Chondrocyte (in vitro differentiated cells): ENCODE measurements at places on chromosomes 2 and 18. TPM values are rescaled to one million over a fixed set of nuclear protein-coding genes. Genes with fewer than 3 reads are reported as not detected.

GRCh38 chr2:136424112-136424511 lies 306.2 kb upstream of the CXCR4 start:
- H3K36me3 ChIP-seq: no peaks in the 10 kb centered on the region
- H3K4me1 ChIP-seq: peaks cover 8% of the 10 kb centered on the region
- no peak overlapping the region for H3K27ac ChIP-seq
- peak overlapping the region; percentile 78 for H3K4me3 ChIP-seq

GRCh38 chr2:152508446-152508845 lies 173.5 kb downstream of the FMNL2 start:
- DNase-seq: no peak
- no peaks in the 10 kb centered on the region for H3K27me3 ChIP-seq
- H3K36me3 ChIP-seq: no peaks in the 10 kb centered on the region
- no peak overlapping the region for H3K4me3 ChIP-seq
- H3K27ac ChIP-seq: peak overlapping the region; percentile 63

DNA sequence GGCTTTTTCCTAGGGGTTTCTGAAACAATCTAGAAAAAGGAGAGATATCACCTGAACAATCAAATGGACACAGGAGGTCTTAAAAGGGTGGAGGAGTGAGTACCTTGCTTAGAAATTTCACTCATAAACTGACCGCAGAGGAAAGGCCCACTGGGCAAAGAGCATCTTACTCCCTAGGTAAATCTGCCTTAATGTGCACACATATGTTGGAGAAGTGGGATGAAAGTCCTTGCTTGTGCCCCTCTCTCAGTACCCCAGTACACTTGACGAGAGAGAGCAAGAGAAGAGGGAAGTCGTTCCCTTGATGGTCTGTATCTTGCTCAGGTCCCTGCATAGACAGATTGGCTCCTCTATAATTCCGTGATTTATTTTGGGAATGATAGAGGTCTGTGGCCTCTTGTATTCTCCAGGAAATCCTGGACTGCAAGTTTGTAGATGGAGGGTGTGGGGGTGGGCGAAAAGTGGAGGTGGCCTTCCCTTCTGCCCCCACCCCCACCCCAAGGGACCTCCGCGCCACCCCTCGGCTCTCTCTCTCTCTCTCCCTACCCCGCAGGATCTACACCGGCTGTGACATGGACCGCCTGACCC lies 6.8 kb downstream of the TBR1 start:
- peaks cover 83% of the 10 kb centered on the region for H3K27me3 ChIP-seq
- peaks cover 36% of the 10 kb centered on the region for H3K4me1 ChIP-seq
- peaks cover 17% of the 10 kb centered on the region for H3K36me3 ChIP-seq
- H3K27ac ChIP-seq: no peak overlapping the region

DNA sequence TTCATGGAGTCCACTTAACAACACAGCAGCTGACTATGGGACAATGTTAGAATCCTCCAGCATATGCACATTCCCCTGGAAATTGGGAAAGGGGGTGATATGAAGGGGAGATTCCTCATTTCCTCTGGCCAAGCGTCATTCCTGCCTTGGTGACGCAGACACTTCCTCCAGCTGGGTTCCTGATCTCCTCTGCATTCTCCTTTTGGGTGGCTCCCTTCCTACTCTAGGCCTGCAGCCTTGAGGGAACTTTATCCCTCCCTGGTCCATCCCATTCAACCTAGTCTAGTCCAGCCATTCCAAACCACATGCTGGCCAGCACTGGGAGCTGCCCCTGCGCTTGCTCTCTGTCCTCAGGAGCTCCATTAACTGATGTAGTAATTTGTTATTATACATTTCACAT lies 216.8 kb downstream of the VAPA start:
- no peak overlapping the region for H3K27ac ChIP-seq
- peaks cover 3% of the 10 kb centered on the region for H3K27me3 ChIP-seq
- H3K36me3 ChIP-seq: no peaks in the 10 kb centered on the region
- H3K4me3 ChIP-seq: no peak overlapping the region
- peaks cover 33% of the 10 kb centered on the region for H3K4me1 ChIP-seq

The R3HDM1 gene
- total RNA-seq: 28.2 to 33.2 TPM (median 31.3 TPM) in 3 replicates

The CD207 gene
- not detected in 3 replicates for total RNA-seq

The APOB gene
- 0.23 to 0.32 TPM (median 0.31 TPM) in 3 replicates for total RNA-seq

DNA sequence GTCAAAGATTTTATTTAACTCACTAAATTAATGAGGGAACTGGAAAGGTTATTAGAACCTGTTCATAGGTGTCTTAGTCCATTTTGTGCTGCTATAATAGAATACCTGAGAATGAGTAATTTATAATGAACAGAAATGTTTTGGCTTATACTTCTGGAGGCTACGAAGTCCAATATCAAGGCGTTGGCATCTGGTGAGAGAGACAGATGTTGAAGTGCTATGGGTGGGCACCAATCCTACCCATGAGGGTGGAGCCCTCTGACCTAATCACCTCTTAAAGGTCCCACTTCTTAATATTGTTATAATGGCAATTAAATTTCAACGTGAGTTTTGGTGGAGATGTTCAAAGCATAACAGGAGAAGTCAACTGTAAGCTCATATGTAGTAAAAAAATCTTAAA lies 5.1 kb downstream of the RPIA start:
- H3K4me1 ChIP-seq: peaks cover 23% of the 10 kb centered on the region
- no peaks in the 10 kb centered on the region for H3K27me3 ChIP-seq

The GLI2 gene
- total RNA-seq: 31.1 to 37.0 TPM (median 36.0 TPM) in 3 replicates

GRCh38 chr18:35028536-35028935 lies 12.7 kb upstream of the MAPRE2 start:
- no peaks in the 10 kb centered on the region for H3K27me3 ChIP-seq
- H3K27ac ChIP-seq: no peak overlapping the region
- H3K36me3 ChIP-seq: no peaks in the 10 kb centered on the region
- no peak overlapping the region for H3K4me3 ChIP-seq
- DNase-seq: no peak

The TPO gene
- not detected in 3 replicates for total RNA-seq

DNA sequence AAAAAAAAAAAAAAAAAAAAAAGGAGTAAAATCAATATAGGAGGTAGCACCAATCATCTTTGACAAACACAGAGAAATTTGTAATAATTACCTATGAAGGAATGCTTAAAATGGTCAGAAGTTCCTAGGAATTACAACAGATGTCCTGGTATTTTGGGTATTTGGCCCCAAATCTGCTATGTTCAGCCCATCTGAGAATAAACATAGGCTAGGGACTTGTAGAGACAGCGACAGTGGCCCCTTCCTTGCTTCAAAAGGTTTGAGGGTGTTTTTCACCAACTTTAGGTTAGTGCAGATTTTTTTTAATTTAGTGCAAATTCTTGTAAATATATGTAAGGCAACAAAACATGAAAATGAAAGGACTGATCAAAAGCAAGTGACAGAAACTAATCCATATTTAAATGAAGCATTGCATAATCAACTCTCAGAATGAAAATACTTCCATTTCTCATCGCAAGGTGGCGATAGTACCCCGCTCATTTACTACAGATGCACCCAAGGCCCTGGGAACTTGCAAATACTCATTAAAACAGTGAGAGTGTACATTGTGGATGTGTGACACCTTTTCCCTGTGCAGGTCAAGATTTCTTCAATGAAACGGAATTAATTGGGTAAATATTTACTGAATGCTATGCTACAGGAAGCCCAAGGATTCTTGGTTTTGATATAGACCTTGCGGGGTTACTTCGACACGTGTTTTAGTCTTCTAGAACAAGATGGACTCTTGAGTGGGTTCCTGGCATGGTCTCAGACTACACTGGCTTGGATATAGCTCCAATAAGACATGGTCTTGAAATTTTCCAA lies 44.6 kb downstream of the FAM124B start:
- H3K36me3 ChIP-seq: no peaks in the 10 kb centered on the region
- H3K27ac ChIP-seq: no peak overlapping the region
- peaks cover 5% of the 10 kb centered on the region for H3K27me3 ChIP-seq

DNA sequence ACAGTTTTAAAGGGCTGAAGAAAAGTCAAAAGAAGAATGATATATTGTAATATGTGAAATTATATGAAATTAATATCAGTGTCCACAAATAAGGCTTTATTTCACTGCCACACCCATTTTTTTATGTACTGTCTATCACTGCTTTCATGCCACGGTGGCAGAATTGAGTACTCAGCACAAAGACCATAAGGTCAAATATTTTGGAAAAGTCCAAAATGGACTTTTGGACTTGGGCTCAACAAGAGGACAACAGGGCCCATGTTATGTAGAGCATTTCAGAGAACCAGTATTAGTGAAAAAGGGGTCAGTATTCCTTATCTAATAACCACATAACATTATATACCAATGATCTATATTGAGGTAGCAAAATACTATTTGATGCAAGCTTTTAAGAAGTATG lies 427.2 kb downstream of the EPHA4 start:
- H3K4me1 ChIP-seq: no peaks in the 10 kb centered on the region
- H3K36me3 ChIP-seq: no peaks in the 10 kb centered on the region
- H3K27ac ChIP-seq: no peak overlapping the region
- no peaks in the 10 kb centered on the region for H3K27me3 ChIP-seq
- no peak overlapping the region for H3K4me3 ChIP-seq
- no peak for DNase-seq

- H3K27ac ChIP-seq: no peak overlapping the region
- no peak overlapping the region for H3K4me3 ChIP-seq
Measured at GRCh38 chr2:226756131-226756530, 43.5 kb downstream of the IRS1 start.

DNA sequence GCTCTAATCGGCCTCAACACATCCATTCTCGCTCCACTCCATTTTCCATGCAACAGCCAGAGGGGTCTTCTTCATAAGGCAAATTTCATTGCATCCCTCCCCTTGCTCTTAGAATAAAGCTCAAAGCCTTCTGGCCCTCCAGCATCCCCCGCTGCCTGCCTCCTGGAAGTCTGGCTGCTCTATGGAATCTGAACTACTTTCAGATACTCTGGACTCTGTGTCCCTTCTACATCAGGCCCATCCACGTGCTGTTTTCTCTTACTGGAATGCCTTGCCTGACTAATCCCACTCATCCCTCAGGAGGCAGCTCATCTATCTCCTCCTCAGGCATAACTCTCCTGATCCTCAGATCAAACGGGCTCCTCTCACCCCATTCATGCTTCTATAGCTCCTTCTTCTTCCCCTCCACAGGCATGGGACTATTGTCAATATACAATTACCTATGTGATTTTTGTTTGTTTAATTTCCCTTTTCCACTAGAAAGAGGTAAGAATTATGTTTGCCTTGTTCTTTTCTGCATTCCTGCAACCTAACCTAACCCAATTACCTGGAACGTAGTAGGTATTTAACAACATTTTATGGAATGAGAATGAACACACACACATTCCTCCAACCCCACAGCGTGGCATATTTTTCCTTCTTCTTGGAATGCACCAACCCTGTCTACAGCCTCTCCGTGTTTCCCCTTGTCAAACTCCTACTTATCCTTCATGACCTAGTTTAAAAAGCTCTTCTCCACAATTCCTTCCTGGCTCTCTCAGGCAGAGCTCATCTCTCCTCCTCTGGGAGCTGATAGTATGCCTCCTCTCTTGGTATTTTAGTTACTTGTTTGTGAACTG lies 49.5 kb downstream of the LBH start:
- H3K27me3 ChIP-seq: no peaks in the 10 kb centered on the region
- DNase-seq: no peak
- H3K4me1 ChIP-seq: peaks cover 41% of the 10 kb centered on the region

The MATN3 gene
- 17.0 to 17.7 TPM (median 17.0 TPM) in 3 replicates for total RNA-seq

The ITGA4 gene
- 21.3 to 23.0 TPM (median 21.5 TPM) in 3 replicates for total RNA-seq

The SPC25 gene
- 2.8 to 5.2 TPM (median 4.1 TPM) in 3 replicates for total RNA-seq

- H3K27me3 ChIP-seq: peaks cover 63% of the 10 kb centered on the region
- H3K4me3 ChIP-seq: no peak overlapping the region
- no peak for DNase-seq
Measured at GRCh38 chr2:118078734-118079133, 9.5 kb upstream of the INSIG2 start.

The DSG2 gene
- 16.1 to 45.0 TPM (median 43.7 TPM) in 3 replicates for total RNA-seq

- no peak overlapping the region for H3K27ac ChIP-seq
- H3K4me1 ChIP-seq: peaks cover 20% of the 10 kb centered on the region
- H3K4me3 ChIP-seq: no peak overlapping the region
- H3K36me3 ChIP-seq: no peaks in the 10 kb centered on the region
Measured at GRCh38 chr2:37466533-37467222, 122.2 kb downstream of the QPCT start.

- no peak for DNase-seq
- no peak overlapping the region for H3K4me3 ChIP-seq
- peaks cover 28% of the 10 kb centered on the region for H3K36me3 ChIP-seq
- H3K4me1 ChIP-seq: peaks cover 79% of the 10 kb centered on the region
- no peaks in the 10 kb centered on the region for H3K27me3 ChIP-seq
Measured at GRCh38 chr18:48623468-48624235, 84.8 kb downstream of the CTIF start.

The C1GALT1C1L gene
- not detected in 3 replicates for total RNA-seq

GRCh38 chr2:109322111-109322510 lies 193.1 kb downstream of the SH3RF3 start:
- peaks cover 99% of the 10 kb centered on the region for H3K4me1 ChIP-seq
- H3K36me3 ChIP-seq: no peaks in the 10 kb centered on the region
- H3K27ac ChIP-seq: peak overlapping the region; percentile 96
- DNase-seq: no peak

- H3K27me3 ChIP-seq: no peaks in the 10 kb centered on the region
- H3K36me3 ChIP-seq: no peaks in the 10 kb centered on the region
- peaks cover 21% of the 10 kb centered on the region for H3K4me1 ChIP-seq
- no peak overlapping the region for H3K4me3 ChIP-seq
- DNase-seq: no peak
- H3K27ac ChIP-seq: no peak overlapping the region
Measured at GRCh38 chr2:25561136-25561850, 112.1 kb downstream of the DTNB start.

DNA sequence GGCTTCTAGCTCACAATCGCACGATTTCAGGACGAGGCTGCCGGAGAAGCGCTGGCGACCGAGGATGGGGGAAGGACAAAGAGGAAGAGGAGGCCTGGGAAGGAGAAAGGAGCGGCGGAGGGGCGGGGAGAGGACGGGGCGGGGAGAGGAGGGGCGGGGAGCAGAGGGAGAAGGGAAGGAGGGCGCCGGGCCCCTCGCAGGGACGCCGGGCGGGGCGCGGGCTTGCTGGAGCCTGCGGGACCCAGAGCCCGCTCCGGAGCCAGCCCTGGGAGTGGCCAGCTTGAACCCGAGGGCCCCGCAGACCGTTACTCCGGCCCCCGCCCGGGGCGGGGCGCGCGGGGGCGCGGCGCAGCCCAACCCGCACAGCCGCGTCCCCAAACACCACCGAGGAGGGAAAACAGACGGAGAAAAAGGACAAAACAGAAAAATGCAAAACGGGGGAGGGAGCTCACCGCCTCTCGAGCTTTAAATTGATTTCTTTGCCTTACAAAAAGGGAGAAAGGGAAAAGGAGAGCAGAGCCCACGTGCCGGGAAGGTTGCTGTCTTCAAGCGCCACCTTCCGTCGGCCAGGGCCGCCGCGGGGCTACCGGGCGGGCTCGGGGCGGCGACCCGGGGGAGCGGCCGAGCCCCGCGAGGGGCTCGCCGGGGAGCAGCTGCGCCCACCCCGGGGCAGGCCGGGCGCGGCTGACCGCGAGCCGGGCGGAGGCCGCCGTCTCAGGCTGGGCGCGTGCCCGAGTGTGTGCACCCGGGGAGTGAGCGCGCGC lies 781 bp upstream of the SOX11 start:
- DNase-seq: no peak
- H3K4me1 ChIP-seq: peaks cover 43% of the 10 kb centered on the region
- H3K36me3 ChIP-seq: no peaks in the 10 kb centered on the region
- H3K27ac ChIP-seq: peak overlapping the region; percentile 93

DNA sequence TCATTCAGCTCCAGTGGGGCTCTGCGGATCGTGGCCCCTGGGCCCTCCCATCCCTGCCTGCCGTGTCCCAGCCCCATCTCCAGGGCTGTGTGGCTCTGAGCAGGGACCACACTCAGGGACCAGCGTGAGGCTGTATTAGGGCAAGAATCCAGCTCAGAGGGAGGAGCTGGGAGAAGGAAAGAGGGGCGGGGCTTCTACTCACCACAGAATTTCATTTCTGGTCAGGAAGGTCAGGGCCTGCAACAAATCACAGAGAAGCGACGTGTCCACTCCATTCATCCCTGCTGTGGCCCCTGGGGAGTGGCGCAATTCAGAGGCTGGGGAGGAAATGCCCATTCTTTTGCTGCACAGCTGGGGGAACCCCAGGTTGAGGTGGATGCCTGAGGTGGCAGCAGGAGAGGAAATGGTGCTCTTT lies 828 bp downstream of the CIB4 start:
- DNase-seq: peak; percentile 55
- peaks cover 34% of the 10 kb centered on the region for H3K27me3 ChIP-seq

The C1QL2 gene
- not detected in 3 replicates for total RNA-seq
